Activated CD4-positive, alpha-beta T cell treated with anti-CD3 and anti-CD28 coated beads, Interleukin-2, amount 50 U/mL, for 48 hours (primary cell): ENCODE measurements at places on chromosomes 7 and 10.

- DNase-seq, result no peak
These were observed 112.0 kb downstream of the PDE1C start for GRCh38 chr7:31958226-31958625.

- no peak for DNase-seq
These were observed 521.7 kb upstream of the FZD8 start for GRCh38 chr10:36163827-36164226.

GRCh38 chr10:80415734-80416478 lies 7.6 kb downstream of the PRXL2A start:
- DNase-seq, result no peak

DNA sequence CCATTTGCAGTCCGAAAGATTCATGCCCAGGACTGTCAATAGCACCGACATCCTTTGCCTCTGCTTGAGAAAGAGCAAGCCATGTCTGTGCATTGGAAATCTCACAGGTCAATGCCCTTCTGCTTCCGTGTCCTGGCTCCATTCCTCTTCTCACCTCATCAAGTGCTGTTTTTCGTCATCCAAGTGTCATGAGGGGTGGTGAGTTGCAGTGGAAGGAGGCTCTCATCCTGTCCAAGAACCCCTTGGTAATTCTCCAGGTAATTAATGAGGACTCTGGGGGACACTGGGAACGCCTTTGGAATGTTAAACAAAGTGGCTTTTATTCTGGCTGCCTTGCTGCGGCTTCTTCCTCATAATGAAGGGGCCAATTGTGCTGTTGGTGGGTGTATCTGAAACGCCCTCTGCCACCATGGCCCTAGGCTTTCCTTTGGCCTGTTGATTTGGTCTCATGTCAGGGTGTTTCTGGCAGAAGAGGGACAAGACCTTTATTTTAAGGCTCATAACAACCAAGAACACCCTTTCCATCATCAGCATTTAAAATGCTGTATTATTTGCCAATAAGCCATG lies 57.7 kb downstream of the PPP1R3C start:
- no peak for DNase-seq

- no peak for DNase-seq
These were observed 18.4 kb upstream of the TMEM236 start for GRCh38 chr10:17733620-17734019.

GRCh38 chr10:125355657-125356056 lies 195.3 kb upstream of the CTBP2 start:
- DNase-seq, result no peak

DNA sequence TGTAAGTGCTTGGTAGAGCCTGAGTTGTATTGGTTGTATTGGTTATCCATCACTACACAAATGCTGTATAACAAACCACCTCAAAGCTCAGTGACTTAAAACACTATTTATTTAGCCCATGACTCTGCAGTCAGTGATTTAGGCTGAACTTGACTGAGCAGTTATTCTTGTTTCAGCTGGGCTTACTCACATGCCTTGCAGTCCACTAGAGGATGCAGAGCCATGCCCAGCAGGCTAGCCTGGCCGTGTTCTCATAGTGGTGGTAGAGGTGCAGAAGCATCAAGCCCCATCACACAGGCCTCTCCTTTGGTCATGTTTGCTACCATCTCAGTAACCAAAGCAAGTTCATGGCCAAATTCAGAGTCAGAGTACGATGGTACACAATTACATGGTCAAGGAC lies 43.9 kb downstream of the LUC7L2 start:
- DNase-seq, result no peak

DNA sequence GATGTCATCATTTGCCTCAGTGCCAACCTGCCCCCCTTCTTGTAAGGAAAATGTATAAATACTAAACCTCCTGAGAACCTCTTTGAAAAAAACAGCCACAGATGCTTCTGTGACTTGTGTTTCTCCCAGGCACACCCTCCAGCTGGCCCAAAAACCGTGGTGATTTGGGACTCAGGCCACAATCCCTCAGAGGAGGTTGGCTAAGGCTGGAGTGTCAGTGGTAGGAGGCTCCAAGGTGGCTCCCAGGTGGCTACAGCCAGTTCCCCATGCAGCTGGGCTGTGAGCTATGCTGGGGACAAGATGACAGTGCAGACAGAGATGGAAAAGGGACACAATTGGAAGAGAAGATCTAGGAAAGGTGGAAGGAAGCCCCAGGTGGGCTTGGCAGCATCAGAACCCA lies 104.7 kb downstream of the CPXM2 start:
- DNase-seq, result no peak

GRCh38 chr10:60679388-60679990 lies 98.8 kb upstream of the CDK1 start:
- no peak for DNase-seq

- no peak for DNase-seq
These were observed 297.9 kb downstream of the DGKB start for GRCh38 chr7:14604606-14605005.

DNA sequence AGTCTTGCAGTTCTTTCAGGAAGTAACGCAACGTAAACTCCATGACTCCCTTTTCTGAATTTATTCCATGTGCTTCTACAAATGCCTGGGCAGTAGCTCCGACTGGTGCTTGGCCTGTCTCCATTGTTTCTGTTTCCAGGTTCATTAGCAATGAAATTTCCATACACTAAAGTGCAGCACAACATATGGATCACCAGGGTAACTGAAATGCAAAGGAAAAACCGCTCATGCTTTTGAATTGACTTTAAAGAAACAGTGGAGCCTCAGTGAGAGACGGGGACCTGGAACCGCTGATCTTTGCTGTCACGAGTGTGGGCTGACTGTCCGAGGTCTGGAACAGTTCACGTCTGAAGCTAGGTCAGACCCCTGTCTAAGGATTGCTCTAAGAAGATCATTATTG lies 126.5 kb upstream of the IGFBP3 start:
- DNase-seq, result no peak

GRCh38 chr10:3213758-3214515 lies 41.4 kb upstream of the PITRM1 start:
- no peak for DNase-seq

- peak; percentile 75 for DNase-seq
These were observed 3.2 kb downstream of the DNAJB6 start for GRCh38 chr7:157339777-157340677.

- DNase-seq, result no peak
These were observed 153.2 kb upstream of the COL1A2 start for GRCh38 chr7:94241402-94241925.

GRCh38 chr7:16918288-16918895 lies 36.6 kb upstream of the AGR3 start:
- DNase-seq, result peak; percentile 23

GRCh38 chr7:100983451-100984187 lies 14.3 kb downstream of the MUC12 start:
- DNase-seq, result no peak

GRCh38 chr10:100004805-100005510 lies 4.8 kb downstream of the DNMBP start:
- DNase-seq, result no peak

GRCh38 chr10:123043409-123043925 lies 34.7 kb downstream of the ACADSB start:
- DNase-seq, result peak; percentile 26

- DNase-seq, result no peak
These were observed 1496.3 kb downstream of the REEP3 start for GRCh38 chr10:65017523-65017922.

DNA sequence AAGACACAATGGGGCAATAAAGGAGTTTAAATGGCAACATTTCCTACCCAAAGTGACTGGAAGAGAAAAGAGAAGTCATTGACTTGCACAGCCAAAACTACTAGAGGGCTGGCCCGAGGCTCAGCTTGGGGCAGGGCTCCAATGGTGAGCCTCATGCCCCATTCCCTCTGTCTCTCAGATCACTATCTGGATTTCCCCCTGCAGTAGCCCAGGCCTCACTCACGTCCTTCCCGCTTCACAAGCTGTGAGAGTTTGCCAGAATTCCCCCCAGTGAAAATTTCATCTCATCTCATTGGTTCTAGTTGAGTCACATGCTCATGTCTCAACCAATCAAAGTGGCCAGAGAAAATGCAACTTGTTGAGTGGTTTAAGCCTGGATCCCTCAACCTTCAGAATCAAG lies 181.3 kb downstream of the WDR11 start:
- no peak for DNase-seq

DNA sequence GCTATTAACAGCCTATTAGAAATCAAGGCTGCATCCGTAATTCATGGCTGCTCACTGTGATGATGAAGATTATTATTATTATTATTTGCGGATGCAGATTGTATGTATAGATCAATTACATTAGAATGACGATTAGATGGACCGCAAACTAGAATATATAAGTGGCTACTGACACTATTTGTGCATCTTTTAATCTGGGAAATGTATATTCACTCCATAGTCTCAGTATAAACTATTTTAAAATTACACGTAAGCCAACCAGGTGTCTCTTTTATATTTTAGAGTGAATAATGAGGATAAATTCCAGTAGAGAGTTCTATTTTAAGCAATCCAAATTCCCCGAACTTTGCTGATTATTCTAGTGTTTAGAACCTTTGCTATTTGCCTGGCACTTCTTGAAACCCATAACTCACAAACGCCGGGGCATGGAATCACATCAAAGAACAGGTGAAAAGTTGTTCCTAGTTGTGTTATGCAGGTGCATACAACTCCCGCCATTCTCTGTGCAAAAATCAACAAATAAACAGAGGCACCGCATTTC lies 509 bp upstream of the ING3 start:
- no peak for DNase-seq

DNA sequence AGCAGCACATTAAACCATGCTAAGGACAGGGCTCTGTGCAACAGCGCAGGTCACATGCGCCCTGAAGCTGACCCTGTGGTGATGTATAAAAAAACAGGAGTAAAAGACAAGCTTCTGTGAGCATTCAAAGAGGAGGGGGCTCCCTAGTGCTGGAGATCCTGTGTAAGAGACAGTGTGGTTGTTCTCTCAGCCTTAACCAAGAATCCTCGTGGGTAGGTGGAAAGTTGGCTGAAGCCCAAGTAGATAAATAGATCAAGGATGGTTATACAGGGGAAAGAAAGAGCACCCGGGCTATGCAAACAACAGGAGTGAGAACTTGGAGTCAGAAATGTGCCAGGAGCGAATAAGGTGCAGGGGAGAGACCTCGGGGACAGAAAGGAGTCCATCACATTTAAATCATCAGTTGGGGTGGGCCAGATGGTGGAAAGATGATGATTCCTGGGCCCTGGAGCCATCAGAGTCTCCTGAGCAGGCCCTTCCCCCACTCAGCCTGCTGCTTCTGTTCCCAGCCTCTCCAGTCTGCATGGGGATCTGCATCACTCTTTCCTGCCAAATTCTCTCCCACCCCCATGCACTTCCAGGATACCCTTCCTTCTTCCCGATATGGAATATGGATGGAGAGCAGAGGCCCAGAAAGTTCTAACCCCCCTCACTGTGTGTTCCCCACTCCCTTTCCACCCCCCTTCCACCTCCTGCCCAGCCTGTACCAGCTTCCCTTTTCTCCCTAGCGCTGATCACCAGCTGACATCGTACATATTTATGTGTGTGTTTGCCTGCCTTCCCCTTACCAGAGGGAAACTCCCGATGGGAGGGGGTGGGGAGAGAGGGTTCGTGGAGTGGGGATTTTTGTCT lies 78.1 kb upstream of the PRR15 start:
- no peak for DNase-seq

DNA sequence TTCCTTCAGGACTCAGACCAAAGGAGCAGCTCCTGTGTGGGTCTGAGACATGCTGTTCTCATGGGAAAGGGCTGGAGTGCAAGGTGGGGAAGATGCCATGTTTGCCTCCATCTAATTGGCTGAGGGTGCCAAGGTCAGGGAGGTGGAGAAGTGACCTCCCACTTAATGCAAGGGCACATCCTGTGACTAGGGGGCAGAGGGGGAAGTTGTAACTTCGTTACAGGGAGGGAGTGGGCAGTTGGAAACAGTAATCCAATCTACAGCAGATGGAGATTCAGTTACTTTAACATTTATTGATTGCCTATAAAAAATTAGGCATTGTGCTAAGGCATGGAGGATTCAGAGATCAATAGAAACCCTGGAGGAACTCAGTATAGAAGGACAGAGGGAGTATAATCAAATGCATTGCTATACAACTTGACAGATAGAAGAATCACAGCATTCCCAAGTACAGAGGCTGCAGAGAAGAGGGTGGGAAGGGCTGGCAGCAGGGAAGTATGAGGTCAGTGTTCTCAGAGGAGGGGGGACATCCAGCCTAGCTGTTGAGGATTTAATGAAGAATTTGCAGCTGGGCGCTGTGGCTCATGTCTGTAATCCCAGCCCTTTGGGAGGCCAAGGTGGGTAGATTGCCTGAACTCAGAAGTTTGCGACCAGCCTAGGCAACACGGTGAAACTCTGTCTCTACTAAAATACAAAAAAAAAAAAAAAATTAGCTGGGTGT lies 75.9 kb downstream of the CCNY start:
- DNase-seq, result no peak

GRCh38 chr10:95530029-95530428 lies 31.1 kb downstream of the SORBS1 start:
- no peak for DNase-seq

- DNase-seq, result no peak
These were observed 45.5 kb upstream of the HDAC9 start for GRCh38 chr7:18450019-18450418.

GRCh38 chr7:105875505-105875904 lies 894 bp downstream of the ATXN7L1 start:
- DNase-seq, result no peak

DNA sequence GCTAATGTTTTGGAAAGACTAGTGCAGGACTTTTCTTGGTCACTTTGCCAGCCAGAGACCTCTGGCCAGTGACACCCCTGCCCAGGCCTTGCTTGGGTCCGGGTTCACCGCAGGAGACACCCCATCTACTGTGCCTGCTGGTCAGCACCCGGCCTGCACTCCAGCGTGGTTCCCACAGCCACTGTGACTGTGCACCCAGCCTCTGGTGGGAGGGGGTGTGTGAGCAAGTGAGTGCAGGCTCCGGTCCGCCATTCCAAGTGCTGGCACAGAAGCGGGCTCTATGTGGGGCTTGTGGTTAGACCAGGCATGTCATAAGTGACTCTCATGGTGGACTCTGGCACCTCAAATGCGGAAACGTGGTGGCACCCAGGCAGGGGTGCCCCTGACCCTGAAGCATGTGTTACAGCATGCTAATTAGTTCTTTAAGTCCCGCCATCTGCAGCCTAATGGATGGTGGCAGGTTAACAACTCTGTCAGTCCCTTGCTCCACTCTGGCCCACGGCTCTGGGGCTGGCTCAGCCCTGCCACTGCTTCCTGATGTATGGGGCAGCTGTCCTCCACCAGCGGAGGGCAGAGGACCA lies 311.9 kb upstream of the HGF start:
- no peak for DNase-seq

GRCh38 chr7:156614434-156615264 lies 25.9 kb upstream of the RNF32 start:
- no peak for DNase-seq

DNA sequence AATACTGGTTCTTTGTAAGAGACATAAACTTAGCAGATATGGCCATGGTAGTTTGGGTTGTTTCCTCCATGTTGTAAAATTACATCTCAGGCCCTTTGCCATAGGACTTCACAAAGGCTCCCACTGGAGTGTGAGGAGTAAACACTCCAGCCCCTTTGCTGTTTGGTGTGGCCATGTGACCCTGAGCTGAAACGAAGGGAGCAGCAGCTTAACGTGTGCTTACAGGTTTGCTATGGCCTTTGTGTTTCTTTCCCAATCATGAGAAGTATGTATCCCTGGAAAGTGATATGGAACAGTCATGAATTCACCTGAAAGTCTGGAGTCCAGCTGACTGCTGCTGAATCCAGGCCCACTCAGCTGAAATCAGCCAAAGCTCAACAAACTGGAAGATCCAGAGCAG lies 23.8 kb upstream of the SFTPA1 start:
- no peak for DNase-seq
